ENCODE measurements at places on chromosomes 1 and 21.

GRCh38 chr1:228000836-228001563 lies 5.8 kb upstream of the WNT3A start:
- DNase-seq = no peak

- no peak for DNase-seq
These were observed 24.3 kb upstream of the FMO2 start for GRCh38 chr1:171160639-171161354.

GRCh38 chr1:30834253-30834652 lies 74.3 kb downstream of the SDC3 start:
- DNase-seq = no peak

GRCh38 chr1:35451125-35451528 lies 106.1 kb downstream of the KIAA0319L start:
- no peak for DNase-seq

DNA sequence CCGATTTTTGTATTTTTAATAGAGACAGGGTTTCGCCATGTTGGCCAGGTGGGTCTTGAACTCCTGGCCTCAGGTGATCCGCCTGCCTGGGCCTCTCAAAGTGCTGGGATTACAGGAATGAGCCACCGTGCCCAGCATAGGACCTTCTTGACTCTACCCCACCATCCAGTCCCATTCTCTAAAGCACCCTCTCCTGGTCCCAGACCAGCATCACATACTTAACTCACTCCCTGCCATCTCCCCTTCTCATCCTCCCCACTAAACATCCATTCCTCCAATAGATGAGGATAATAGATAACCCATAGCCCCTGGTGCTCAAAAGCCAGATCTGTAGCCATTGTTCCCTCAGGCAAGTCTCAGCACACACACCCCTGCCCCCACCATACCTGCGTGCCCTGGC lies 2.1 kb downstream of the ENTREP3 start:
- no peak for DNase-seq

GRCh38 chr1:29801561-29801973 lies 565.2 kb downstream of the PTPRU start:
- no peak for DNase-seq

GRCh38 chr1:27560268-27561123 lies 43.4 kb downstream of the AHDC1 start:
- no peak for DNase-seq

DNA sequence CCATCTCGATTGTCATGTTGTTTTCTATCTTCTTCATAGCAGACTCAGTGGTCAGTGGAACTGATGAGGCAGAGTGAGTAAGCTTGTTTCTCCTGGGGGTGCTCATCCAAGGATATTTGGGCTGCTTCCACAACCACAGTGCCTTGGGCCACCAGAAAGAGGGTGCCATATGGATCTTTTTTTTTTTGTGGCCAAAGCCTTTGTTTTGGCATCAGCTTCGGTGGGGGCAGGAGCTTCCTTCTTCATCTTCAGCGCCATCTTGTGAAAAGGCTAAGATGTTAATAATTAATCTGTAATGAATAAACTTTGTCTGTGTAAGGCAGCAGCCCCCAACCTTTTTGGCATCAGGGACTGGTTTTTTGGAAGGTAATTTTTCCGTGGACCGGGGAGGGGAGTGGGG lies 6.6 kb upstream of the PLPP3 start:
- no peak for DNase-seq

DNA sequence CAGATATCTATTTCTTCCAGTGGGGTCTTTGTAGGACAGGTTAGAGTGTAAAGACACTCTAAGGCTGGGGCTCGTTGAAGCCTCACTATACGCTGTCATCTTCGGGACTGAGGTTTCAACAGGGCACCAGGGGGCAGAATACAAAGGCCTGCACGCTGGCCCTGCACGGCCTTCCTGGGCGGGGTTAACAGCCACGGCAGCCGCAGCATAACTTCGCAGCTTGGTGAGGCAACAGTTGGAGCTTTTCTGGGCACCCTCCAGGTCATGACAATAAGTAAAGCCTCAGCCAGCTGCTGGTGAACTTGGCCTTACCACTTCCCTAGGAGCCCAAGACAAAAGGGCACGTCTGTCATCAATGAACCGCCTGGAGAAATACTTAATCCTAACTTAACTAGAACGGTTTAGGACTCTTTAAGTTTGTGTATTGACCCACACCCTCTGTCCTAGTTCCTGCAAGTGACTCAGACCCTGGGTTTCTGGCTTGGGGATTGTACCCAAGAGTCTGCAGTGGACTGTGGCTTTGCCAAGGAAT lies 2.3 kb upstream of the RUNX1 start:
- no peak for DNase-seq

DNA sequence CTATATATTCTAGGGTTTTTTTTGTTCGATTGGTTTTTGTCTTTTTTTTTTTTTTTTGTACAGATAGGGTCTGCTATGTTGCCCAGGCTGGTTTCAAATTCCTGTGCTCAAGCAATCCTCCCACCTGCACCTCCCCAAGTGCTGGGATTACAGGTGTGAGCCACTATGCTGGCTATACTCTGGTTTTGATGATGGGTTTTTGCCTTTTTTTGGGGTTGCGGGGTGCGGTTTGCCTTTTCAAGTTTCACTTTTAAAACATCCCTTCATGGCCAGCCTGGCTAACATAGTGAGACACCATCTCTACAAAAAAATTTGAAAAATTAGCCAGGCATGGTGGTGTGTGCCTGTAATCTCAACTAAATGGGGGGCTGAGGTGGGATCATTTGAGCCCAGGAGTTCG lies 10.0 kb downstream of the KDM5B start:
- DNase-seq = no peak

- no peak for DNase-seq
These were observed 39.1 kb downstream of the UBIAD1 start for GRCh38 chr1:11311816-11312755.

DNA sequence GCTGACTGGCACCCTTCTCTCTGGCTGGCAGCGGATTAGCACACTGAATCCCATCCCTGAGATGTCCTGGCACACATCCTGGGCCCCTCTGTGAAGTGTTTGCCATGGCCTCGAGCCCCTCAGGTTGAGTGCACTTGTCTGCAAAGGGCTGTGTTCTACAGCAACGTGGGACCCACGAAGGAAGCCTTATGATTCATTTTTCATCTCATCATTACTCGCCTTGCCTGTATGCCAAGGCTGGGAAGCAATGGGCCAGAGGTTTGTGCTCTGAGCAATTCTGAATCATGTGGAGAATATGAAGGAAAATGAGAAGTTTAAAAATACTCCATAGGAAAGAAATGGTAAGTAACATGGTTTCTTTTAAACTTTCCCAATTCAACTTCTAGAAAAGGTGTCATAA lies 124.8 kb upstream of the LMO4 start:
- no peak for DNase-seq

DNA sequence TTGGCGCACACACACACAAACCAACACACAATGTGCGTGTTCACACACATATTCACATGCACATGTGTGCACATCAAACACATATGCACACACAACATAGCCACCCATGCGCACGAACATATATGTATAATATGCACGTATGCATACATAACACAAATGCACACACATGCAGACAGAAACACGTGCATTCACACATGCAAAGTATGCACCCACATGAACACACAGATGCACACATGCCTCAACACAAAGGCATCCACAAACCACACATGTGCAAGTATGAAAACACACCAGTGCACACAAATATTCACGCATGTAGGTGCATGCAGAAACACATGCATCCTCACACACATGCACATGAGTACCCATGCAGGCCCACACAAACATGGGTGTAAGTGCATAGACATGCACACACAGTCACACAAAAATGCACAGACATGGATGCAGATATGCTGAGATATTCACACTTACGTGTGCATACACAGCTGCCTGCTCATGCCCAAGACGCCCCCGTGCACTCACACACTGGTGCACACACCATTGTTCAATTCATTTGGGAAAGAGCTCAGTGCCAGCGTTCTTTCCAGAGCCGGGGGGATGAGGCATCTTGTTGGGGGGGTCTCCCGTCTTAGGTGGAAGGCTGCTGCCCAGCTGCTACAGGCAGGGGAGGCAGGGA lies 52.7 kb upstream of the ARHGEF16 start:
- DNase-seq = no peak

DNA sequence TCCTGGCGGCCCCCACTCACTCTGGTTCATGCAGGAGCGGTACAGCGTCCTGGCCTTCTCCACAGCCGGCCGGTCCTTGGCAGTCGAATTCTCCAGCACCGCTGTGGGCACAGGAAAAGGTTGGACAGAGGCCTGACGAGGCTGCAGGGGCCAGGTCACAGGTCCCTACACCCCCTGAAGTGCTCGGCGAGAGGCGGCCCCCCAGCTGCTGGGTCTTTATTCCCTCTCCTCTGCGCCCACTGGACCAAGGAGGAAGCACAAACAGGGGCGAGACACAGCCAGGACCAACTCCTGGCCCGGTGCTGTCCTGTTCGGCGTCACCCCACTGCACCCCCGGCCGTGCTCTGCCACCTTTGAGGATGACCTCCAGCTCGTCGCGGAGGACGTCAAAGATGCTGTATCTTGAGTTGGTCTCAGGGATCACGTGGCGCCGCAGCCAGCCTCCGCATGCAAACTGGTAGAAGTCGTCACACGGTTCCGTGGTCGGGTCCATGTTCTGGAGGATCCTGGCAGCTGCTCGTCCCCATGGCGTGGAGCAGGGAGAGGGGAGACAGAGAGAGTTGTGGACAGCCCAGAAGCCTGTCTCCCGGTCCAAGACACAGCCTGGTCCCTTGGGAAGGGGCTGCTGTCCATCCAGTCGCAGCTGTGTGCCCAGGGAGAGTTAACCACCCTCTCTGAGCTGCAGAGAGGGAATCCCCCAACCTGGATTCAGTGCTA lies 22.9 kb downstream of the PRXL2B start:
- no peak for DNase-seq

DNA sequence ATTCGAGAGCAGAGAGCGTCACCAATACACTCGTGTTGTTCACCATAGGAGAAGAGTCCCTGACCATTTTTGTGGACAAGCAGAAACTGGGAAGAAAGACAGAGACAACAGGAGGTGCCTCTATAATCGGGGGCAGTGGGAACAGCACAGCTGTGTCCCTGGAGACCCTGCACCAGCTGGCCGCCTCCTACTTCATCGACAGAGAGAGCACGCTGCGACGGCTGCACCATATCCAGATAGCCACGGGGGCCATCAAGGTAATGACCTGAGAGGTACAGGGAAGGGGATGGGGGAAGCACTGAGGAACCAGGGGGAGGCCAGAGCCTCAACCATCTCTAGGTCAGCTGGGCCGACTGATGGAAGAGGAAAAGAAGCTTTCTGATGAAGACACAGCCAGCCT lies 86.4 kb downstream of the BRINP2 start:
- no peak for DNase-seq

GRCh38 chr1:24186031-24186710 lies 918 bp downstream of the IFNLR1 start:
- DNase-seq = no peak

DNA sequence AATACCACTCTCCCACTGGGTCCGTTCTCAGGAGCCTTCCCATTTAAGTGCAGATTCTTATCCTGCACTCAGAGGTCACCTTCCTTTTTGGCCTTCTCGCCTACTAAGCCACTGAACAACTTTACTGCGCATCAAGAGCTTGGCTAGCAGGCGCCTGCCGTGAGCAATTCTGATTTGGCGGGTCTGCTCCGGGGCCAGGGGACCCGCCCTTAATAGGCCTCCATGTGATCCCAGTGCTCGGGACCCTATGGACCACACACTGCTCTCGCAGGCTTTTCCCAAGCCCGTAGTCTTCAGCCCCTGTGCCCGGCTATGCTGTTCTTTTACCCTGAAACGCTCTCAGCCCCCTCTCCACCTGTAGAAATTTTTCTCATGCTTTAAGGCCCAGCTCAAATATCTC lies 45.1 kb downstream of the BCL9 start:
- DNase-seq = no peak

DNA sequence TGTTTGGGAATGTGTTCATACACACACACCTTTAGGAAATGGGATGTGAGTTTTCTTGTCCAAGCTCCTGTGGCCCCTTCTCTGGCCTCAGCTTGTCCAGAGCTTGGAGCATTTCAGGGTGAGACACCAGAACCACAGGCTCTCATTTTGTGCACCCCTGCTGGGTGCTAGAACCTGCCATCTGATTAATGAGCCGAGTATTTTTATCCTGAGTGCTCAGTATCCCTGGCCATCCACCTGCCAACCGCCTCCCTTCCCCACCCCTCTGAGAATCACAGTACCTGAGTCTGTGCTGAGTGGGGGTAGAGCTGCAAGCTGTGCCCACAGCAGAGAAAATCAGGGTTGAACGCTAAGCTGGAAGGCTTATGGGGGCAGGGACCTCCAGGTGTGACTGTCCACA lies 1.4 kb downstream of the CASQ1 start:
- DNase-seq = no peak

DNA sequence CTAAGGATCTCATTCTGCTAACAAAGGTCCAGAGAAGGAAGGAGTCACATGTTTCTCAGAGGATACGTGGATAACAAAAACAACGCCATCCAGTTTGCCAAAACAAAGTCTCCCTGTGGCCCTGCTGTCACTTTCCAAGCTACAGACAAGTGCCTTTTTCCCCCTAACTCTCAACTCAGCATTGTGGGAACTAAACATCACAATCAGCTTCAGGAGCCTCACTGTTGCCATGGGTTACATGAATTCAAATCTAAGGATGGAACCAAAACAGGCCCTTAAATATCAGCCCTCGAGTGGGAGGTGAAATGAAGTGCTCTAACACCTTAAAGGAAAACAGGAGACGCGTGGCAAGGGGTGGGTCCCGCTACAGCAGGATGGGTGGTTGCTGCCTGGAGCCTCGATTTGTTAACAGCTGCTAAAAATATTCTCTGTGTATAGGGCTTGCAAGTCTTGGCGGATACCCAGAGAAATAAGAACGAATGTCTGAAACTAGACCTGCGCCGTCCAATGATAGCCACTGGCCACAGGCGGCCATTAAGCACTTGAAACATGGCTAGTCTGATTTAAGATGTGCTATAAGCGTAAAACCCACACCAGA lies 66.4 kb upstream of the SOD1 start:
- DNase-seq = no peak
